RWPE2 (cell line): ENCODE measurements at places on chromosomes 12 and 14.

DNA sequence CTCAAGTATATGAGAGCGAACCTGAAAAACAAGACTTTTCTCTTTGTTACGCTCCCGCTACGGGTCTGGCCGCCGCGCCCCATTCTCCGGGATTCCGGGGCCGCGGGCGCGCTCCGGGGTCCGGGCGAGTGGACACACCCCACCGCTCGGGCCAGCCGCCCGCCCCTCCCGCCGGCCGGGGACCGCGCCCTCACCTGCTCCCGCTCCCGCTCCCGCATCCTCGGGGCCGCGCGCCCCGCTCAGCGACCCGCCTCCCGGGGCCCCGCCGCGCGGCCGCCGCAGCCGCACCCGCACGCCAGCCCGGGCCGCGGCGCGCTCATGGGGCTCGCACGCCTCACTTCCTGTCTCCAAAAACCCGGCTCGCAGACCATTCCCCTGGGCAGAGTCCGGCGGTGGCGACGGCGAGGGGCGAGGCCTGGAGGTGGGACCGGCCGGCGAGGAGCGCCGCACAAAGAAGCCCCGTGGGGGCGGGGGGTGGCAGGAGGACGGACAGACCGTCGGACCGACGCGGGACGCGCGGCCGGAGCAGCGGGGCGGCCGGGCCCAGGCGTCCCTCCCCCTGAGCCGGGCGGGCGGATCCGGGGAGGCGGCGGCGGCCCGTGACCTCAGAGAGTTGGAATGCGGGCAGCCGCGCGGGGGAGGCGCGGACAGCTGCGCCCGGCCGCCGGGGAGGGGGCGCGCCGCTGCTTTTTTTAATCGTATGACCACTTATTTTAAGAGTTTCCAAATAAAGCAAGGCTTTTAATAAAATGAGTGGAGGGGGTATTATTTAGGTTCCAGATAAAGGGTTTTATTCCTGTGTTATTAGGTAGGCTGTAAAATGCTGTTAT, at the start of gene PTPN21:
Gene PTPN21, minus strand, starts transcription at position 551 of the 830 bp plus-strand sequence. CDS start 4,590 bp downstream, outside the sequence.
- peak; percentile 80 for DNase-seq

DNA sequence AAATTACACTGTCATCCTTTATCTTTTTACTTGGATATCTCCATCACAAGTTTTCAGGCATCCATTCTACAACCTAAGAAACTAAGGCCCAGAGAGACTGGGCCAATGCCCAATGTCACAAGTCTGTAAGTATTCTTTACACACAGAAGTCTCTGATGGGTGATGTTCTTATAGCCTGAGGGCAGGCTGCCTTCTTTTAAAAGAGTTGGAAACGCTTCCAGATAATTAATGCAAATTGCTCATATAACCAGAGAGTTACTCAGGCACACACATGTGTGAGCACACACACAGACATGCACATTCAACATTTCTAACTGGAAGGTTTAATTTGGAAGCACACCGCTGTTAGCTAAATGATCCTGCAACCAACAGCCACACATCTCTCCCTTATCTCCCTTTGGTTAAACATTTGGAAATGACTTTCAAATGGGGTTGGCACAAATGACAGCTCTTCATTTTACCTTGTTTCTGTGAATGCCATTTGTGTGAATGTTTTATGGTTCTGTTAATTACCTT, 160.8 kb upstream of the TMPO start:
- no peak for DNase-seq

GRCh38 chr12:52387859-52388258, 2.4 kb upstream of the KRT84 start:
- peak; percentile 15 for DNase-seq

DNA sequence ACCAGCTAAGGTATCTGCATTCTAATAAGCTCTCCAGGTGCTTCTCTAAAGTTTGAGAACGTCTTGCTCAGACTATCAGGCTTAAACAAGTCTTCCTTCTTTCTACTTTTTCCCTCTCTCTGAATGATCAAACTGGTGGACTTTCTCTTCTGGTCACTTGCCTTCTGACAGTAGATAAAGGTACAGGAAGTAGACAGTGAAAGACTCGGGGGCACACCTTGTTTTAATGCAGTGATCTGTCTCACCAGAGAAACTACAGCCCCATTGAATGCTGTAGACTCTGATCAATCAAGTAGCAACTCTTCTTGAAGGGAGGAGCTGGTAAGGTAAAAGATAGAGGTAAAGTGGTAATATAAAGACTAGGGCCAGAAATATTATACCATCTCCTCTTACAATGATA, 48.1 kb upstream of the ATXN7L3B start:
- no peak for DNase-seq

DNA sequence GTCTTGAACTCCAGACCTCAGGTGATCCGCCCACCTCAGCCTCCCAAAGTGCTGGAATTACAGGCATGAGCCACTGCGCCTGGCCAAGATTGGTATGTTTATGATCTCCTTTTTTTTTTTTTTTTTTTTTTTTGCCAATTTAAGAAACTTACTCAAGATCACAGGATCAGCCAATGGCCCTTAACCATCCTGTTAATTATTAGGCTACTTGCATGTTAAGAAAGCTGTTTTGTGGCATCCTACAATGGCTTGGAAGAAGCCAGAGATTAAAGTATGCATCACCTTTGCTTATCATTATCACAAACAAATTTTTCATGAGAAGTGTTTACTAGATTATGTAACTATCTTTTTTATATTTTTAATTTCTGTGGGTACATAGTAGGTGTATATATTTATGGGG, 140.2 kb downstream of the BCAT1 start:
- no peak for DNase-seq

GRCh38 chr12:109875572-109876131, 4.7 kb downstream of the GLTP start:
- DNase-seq, result no peak

DNA sequence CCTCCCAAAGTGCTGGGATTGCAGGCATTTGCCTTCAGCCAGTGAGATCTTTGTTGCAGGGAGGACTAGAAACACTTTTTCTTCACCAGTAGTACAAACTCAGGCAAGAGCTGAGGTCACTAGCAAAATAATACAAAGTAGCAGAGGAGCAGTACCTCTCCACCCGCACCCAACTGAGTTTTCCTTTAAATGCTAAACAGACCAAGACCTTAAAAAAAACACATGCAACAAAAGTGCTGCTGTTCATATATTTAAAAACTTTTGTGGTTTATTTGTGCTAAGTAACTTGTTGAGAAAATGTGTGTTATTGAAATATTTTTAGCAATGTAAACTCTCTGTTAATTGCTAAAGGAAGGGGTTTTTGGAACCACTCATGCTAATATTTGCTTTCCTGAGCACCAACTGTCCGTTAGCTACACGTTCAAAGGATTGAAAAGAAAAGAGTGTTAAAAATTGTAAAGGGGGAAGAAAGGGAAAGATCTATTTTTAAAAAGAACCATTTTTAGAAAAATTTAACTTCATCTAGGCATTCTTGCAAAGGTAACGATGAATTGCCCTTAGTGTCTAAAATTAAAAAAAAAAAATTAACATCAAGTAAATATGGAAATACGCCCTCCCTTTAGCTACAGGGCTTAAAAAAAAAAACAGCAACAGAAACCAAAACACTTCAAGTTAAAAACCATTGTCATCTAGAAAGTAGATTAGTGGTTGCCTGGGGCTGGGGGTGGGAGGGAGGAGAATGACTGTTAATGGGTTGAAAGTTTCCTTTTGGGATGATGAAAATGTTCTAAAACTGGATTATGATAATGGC, 114.0 kb upstream of the KRAS start:
- no peak for DNase-seq

DNA sequence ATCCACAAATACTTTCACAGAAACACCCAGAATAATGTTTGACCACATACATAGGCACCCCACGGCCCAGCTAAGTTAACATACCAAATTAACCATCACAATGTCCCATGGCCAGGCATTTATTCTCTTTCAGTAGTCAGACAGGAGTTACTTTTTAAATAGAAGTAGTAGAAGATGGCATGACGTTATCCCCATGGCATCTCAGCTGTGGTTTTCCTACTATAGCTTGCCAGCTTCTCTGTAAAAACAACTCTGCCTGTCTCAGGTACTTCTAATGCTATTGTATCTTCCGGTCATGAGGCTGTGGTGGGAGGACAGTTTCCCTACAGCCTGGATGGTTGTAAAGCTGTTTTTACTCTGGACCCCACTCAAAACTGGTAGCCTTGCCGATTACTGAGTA, 19.3 kb downstream of the CTSG start:
- DNase-seq, result no peak

- no peak for DNase-seq
Observed at GRCh38 chr12:1915082-1915968, 3.1 kb downstream of the CACNA2D4 start.

GRCh38 chr14:99244367-99244901, 27.6 kb downstream of the BCL11B start:
- no peak for DNase-seq

- no peak for DNase-seq
Observed at GRCh38 chr14:50117456-50117855, 1.1 kb upstream of the VCPKMT start.

DNA sequence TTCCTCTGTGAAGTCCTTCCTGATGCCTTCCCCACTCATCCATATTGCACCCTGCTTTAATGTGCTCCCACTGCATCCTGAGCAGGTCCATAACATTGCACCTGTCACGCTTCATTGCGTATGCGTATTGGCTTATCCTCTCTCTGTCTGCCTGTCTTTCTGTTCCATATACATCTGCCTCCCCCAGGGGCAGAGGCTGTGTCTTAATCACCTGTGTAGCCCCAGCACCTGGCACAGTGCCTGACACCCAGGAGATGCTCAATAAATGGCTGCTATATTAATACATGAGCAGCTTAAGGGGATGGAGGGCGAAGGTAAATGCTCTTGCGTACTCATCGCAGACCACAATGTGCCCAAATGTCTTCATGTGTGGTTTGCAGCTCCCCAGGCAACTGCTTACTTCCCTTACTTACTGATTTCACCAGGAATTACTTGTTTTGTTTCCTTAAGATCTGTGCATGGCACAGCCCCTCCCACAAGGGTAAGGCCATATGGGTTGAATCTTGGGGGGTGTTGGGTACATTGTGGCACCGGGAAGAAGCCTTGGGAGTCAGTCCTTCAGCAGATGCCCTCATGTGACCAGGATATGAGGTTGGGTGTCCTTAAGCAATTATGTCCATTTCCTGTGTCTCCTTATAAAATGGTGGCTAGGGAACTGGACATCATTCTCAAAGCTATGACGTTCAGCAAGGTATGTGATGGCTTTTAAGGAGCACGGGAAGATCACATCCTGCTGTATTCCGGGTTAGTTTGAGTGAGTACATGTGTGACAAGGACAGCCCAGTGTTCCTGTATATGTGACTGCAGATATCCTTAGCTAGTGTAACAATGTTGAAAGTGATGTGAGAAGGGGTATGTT, 848 bp upstream of the CPNE6 start:
- peak; percentile 35 for DNase-seq

DNA sequence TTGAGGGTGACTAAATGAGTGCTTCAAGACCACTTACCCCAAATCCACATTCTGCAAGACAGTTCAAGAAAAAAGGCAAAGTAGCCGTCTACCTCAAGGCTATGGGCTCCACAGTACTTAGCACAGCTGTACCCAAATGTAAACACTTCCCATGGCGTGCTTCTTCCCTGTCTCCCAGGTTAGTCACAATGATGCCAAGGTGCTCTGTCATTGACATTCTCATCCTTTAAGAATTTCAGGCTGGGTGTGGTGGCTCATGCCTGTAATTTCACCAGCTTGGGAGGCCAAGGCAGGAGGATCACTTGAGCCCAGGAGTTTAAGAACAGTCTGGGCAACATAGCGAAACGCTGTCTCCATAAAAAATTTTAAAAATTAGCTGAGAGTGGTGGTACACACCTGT, 51.2 kb upstream of the CERS5 start:
- peak; percentile 78 for DNase-seq

DNA sequence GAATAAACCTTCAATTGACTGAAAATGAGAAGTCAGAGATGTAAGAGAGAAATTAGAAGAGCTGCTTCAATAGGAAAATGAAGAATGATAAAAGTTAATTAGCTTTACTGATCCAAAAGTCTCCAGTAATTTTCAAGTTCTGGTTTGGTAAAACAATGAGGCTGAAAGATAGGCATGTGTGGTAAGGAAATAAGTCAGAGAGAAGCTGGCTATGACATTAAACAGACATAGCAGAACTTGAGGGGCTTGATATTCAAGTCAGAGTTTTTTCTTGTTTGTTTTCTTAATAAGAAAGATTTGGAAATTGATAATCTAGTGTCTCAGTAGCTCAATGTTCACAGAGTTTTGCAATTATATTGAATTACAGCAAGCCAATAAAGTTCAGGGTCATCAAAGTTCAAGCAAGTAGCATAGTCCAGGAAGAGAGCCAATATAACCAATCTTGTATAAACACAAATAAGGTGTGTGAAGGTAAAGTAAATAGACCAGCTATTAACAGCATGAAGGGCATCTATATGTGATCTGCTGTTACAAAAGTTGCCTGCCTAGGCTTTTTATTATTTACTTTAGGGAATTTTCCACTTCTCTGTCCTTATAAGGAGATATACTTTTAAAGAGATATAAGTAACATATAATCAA, 1111.5 kb downstream of the TRHDE start:
- no peak for DNase-seq

DNA sequence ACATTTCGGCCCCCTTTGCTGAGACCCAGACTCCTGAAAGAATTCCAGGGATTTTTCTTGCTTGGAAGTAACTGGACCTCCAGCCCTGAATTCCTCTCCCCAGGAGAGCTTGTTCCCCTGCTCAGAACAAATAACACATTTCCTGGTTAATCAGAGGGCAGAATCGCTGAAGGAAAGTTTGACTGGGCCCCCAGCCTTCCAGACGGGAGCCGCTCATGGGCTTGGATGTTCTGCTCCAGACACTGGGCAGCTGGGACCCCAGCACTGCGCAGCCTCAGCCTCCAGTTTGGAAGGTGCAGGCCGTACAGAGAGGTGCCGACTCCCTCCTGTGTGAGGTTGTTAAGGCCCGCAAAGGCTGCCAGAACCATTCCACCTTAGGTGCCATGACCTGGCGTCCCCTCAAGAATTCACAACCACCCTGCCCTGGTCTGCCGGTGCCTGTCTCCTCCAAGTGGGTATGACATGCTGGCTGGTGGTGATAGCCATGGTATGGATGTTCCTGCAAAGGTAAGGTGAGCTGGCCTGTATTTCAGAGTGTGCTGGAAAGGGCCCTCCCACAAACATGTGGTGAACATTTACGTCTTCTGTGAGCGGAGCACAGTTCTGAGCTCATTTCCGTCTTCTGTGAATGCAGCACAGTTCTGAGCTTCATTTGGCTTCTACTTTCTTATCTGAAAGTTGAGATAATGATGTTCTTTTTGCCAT, 5.1 kb upstream of the LTBP2 start:
- DNase-seq, result no peak

- DNase-seq, result no peak
Observed at GRCh38 chr12:9797722-9798619, 29.3 kb upstream of the KLRF1 start.

- no peak for DNase-seq
Observed at GRCh38 chr12:62481843-62482540, 15.4 kb downstream of the MON2 start.

GRCh38 chr14:91286530-91286937, 42.0 kb upstream of the GPR68 start:
- no peak for DNase-seq

- DNase-seq, result no peak
Observed at GRCh38 chr12:48197549-48197970, 5.5 kb downstream of the OR10AD1 start.

GRCh38 chr12:12924169-12924568, 27.8 kb downstream of the GPRC5D start:
- no peak for DNase-seq
